D721Med (cell line): ENCODE measurements at places on chromosomes 5 and 9.

DNA sequence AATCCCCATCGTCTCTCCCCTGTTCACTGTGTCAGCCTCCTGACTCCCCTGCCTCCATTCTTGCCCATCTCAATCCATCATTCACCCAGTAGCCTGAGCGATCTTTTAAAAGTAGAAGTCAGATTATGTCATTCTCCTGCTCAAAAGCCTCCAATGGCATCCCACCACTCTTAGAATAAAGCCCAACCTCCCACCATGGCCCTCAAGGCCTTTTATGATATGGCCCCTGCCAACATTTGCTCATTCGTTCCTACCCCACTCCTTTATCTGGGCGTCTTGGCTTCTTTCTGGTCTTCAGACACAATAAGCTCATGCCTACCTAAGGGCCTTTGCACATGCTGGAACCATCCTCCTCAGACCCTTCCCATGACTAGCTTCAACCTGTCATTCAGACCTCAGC, 35.5 kb upstream of the KCNMB1 start:
- DNase-seq = no peak

DNA sequence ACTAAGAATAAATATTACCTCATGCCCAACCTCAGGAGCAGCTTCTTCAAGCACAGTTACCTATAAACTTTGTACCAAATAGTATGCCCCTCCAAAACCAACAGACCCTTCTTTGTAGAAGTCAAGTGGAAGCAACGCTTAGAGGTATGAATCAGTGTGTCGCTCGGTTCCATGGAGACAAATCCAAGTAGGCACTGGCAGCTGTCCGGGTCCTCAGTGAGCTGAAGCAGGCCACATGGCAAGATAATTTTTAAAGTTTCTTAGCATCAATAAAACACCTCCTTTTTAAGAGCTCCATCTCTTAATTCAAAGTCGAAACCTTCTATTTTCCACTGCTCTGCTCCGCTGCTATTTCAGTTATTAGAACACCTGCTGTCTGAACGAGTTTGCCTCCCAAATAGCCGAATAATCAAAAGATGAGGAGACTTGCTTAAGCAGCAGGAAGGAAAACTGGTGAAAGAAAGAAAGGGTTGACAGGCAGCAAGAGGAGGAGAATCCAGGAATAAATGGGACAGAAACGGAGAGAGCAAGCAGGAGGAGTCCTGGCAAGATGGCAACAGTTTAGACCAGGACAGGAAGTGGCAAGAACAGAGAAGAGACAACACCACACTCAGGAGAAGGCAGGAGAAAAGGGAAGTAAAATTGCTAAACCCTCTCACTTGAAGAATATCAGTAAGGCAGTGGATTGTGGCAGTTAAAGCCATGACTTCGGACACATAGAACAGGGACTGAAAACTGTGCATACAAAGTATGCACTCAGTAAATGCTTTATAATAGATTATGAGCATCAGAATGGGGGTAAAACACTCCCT, 65.0 kb downstream of the PPP2R2B start:
- DNase-seq = no peak

GRCh38 chr9:6920041-6920440, 162.3 kb downstream of the KDM4C start:
- no peak for DNase-seq

GRCh38 chr9:16100537-16101091, 547.8 kb downstream of the CCDC171 start:
- no peak for DNase-seq

DNA sequence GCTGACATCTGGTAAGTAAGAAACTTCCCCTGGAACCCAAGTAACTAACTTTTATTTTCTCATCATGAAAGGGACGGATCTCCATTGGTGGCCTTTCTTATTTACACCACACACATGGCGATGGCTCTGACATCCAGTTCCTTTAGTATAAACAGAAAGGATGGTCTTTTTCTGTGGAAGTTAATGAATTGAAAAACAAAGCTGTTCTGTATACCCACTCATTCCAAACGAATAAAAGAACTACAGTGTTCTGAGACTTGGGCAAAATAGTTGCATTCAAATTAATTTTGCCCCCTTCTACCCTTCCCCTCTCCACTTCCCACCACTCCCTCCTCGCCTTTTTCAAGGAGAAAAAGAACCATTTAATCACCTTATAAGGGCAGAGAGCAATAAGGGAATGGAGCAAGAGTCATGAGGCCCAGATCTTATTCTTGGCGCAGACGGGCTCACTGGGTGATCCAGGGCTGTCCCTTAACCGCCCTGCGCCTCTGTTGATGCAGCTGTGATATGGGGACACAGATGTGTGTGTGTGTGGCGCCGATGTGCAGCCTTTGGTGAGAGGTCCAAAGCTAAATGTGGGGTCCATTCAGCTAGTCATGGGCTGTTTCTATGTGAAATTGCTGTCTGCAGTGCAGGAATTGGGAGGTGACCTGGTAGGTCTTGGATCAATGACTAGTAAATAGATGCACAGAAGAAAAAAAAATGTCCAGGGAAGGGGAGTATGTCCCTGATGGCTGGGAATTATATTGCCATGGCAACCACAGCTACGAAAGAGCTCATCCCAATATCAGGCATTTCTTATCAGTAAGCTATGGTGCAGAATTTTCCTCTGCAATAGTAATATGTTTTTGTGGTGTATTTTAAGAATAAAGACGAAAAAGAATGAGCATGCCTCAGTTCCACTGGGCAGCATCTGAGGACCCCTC, 141.5 kb upstream of the ERCC6L2 start:
- no peak for DNase-seq
